ENCODE measurements at places on chromosomes 6 and 20.

DNA sequence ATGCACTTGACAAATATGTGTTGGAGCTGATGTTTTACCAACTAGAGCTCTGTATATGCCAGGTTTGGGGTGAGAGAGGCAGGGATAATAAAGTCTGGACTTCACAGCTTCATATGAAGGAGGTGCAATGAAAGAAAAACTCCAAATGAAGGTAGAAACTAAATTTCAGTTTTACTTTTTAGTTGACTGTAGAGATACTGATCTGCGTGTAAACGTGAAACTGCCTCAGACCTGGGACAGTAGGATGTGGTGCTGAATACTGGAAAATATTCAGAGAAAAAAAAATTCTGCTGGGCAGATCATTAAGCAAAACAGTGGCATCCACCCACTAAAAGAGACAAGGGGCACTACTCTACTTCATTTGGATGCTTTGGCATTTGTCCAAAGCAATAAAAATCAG, 94.5 kb downstream of the BACH2 start:
- no peak for DNase-seq

GRCh38 chr20:47354464-47354713, 2.1 kb downstream of the ZMYND8 start:
- no peak for DNase-seq

- DNase-seq: no peak
Measured at GRCh38 chr20:48620154-48620506, 207.7 kb downstream of the PREX1 start.

GRCh38 chr20:61900011-61900944, 165.4 kb downstream of the TAF4 start:
- no peak for DNase-seq

DNA sequence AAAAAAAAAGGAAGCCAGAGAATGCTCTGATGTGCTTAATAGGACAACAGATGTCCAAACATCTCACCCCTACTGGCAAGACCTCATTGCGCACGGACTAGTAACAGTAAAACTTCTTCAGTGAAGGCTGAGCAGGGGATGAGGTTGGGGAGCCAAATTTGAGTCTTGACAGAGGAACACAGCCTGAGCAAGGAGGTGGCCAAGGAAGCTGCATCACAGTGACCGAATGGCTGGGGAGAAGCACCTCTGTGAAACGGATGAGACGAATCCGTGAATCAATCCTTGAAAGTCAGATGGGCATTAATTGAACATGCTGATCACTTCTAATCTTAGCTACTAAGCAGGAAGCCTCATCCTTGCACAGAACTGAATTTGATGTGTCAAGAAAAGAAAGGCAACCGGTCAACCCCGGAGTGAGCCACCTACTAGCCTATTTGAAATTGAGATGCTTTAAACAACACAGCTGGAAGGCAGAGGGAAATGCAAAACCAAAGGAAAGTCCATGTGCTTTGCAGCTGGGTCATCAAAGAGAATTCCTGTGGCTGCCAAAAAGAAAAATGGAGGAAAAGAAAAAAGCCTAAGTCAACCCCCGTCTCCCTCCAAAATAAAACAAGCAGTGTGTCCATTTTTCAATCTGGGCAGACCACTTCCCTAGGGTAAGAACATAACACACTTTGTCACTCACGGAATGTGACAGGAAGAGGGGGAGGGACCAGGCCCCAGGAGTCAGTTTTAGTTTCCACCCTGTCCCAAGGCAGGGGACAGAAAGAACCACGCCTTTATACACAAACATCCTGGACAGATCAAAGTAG, 29.5 kb downstream of the PXDC1 start:
- no peak for DNase-seq

- DNase-seq: no peak
Measured at GRCh38 chr6:126153661-126154060, 167.3 kb downstream of the TRMT11 start.

DNA sequence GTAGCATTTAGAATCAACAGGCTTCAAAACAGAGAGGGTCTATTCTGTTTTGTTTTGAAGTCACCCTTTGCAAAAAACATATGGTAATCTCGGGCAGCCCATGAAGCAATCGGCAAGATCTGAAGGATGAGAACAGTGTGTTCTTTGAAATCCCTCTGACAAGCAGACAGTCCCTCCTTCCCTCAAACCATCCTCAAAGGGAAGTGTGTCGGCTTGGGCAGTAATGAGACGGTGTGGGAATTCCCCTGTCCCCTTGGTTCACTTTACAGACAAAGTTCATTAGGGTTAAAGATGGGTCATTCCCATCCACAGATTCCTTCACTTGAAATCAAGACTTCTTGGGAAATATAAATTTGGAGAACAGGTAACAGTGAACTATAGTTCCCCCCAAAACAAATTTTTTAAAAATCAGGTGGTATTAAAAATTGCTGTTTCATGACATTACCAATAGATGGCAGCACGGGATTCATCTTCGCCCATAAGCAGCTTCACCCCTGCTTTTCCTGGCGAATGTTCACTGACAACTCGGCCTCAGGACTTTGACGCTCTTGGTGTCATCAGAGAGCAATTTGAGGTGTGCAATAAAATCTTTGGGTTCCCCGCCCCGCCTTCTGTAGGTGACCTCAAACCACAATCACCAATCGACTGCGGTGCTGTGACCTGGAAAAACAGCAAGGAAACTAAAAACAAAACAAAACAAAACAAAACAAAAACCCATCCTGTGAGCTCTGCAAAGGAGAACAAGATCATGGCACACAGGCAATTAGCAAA, 159.3 kb upstream of the TNFAIP3 start:
- DNase-seq: peak; percentile 65
